Sigmoid colon (tissue), 7 donors: ENCODE measurements at places on chromosomes 7 and 10. TPM values are rescaled to one million over a fixed set of nuclear protein-coding genes. Genes with fewer than 3 reads are reported as not detected.

Gene FZD8
- total RNA-seq = 12.1 TPM

Gene CCDC7
- 42.9 TPM for total RNA-seq

Gene ARMC3
- total RNA-seq = not detected

Gene KIAA1549
- total RNA-seq = 3.0 TPM

Gene PDK4
- 411 TPM for total RNA-seq
